Activated CD8-positive, alpha-beta T cell treated with anti-CD3 and anti-CD28 coated beads for 36 hours (primary cell): ENCODE measurements at places on chromosomes 6 and 20.

DNA sequence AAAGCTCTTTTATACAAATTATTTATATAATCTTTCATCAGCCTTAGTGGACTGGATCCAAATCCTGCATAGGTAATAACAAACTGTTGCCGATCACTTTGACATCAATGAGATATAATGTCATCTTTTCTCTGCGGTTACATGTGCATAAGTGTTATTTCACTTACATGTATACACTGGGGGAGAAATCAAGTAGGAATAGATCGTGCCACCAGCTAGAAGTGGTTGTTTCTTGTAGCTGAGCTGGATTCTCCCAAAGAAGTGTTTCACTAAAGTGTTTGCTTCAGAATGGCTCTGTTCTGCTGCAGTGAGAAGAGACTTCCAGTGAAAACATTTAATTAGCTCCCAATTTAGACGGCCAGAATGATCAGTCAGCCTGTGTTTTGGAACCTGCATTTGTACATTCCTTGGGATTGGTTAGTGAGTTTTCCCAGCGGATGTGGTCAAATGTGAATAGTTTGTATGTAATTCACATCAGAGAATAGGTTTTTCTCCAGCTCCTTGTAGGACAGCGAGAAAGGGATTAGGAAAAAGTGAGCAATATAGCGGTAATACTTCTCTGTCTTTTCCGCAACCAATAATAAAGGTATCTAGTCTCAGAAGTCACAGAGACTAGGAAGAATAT is 163.1 kb upstream of the CCN2 start:
- DNase-seq: no peak

- DNase-seq: no peak
Measured at GRCh38 chr6:71134929-71135642, 153.5 kb upstream of the OGFRL1 start.

DNA sequence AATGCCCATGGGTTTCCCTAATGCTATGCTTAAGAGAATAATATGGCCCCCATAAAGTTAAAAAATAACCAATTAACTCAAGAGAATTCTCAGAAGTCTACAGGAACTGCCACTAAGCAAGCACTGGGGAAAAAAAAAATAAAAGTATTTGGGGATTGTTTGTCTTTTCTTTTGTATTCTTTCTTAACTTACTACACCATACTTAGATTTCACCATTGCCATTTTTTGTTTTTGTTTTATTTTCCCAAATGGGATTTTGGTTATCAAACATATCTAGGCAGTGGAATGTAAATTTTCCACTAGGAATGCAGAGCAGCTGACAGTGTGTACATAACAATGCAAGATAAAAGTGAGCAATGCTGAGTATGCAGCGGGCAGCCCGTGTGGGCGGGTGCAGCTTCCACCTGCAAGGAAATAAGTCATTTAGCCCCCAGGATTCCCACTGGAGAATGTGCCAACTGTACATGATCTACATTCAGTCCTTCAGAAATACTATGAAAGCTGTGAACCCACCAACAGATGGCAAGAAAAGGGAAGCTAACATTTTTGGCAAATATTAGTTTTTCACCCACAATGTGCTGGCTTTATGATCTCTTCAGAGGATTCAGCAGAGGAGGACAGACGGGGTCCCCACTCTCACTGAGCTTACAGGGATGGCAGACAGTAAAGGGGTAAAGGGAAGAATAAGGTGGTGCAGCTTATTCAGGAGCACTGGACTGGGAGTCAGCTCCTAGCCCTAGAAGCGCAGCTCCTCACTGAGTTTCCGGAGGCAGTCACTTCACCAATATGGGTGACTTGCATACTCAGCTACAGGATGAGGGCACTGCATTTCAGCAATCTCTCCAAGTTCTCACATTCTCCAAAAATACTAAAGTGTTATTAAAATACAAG is 44.4 kb downstream of the DCDC2 start:
- DNase-seq: no peak

DNA sequence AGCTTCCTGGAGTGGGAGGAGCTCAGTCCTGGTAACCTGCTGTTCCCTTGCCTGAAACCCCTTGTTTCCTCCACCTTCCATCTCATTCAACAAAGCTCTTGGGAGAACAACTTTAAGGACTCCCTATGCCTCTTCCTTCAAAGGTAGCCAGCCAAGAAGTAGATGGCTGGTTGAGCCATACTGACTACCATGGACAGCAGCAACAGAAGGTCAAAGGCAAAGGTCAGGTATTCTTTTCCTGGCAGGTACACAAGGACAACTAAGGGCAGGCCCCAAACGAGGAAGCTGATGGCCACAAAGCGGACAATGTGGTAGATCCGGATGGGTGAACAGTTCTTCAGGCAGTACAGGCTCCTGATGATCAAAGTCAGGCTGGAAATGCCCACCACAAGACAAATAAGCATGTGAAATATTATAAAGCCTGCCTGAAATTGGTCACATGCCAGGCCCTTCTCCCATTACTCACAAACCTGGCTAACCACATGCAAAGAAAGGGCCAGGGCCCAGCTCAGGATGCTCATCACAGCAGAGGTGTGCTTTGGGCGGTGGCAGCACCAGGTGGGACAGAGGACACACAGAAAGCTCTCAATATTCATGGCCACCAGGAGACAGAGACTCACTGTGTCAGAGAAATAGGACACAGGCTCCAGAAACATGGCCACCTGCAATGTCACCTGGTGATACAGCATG is 21.7 kb downstream of the UBD start:
- no peak for DNase-seq

GRCh38 chr6:105573138-105573537 is 170.3 kb upstream of the PREP start:
- DNase-seq: no peak

GRCh38 chr6:111866857-111867256 is 6.4 kb downstream of the FYN start:
- no peak for DNase-seq

DNA sequence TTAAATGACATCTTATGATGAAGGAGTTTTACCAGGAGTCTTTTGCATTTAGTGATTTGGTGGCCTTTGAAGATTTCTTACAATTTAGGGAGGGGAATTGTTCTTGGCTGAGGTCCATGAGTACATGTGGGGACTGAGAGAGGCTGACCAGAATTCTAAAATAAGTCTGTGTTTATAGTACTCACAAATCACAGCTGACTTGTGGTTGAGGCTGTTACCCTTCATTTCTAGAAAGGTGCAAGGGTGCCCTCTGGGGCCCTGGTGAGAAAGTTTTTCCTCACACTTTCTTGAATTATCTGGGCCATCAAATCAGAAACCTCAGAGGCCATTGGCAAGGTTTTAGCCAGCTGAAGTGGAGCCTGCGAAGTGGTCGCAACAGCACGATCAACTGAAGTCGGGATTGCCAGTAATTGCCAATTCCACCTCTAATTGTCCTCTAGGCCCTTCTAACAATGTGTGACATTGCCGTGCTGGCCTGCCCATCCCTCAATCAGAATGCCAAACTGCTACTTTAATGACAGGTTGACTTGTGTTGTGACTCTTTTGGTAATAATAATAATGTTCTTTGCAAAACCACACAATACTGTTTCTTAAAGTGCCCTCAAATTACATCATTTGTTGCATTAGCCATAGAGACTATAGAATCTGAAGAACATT is 221.6 kb downstream of the OGFRL1 start:
- DNase-seq: peak; percentile 3

- no peak for DNase-seq
Measured at GRCh38 chr6:42366999-42367352, 84.8 kb downstream of the TRERF1 start.

DNA sequence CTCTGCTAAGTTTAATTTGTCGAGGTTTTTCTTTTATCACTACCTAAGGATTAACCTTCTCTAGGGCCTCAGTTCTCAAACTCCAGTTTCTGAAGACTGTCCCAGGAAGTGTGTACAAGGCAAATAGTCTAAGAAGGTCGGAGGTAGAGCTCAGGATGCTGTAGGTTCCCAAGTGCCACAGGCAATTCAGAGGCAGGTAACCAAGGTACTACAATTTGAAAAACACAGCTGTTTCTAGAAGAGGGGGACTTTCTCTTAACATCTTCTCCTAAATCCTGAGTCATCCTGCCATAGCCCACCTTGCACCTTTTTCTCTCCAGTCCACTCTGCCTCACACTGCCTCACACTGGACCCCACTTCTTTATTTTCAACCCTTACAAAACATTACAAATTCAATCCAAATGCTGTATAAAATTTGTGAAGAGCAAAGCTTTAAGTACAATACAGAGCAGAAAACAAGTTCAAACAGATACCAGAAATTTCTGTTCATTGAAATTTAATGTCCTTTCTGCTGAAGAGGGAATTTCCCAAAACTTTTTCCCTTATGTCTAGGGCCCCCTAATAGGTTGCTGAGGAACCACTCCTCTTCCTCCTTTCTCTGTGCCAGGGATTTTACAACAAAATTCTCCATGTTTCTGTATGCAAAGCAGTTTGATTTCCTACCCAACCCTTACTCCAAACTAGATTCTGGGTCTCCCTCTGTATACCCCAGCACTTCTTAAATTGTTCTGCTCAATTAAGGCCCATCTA is 43.0 kb downstream of the FRK start:
- no peak for DNase-seq

- no peak for DNase-seq
Measured at GRCh38 chr6:110652520-110652919, 162.7 kb downstream of the CDK19 start.

DNA sequence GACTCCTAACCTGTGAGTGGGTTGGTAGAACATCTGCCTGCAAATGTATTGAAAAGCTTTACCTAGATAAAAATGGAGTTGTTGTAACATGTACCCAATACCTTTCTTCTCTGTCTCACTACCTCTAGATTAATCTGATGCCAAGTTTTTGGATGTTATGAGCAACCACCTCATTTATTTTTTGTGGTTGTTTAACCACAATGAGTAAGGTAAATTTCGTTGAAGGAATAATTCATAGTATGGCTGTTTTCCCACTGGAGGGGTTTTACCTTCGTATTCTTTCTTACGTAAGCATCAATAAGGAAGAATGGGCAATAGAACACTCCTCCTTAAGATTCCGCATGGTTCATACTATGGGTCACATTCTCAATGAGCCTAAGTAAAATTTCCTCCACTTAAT is 165.4 kb downstream of the CDH26 start:
- no peak for DNase-seq

DNA sequence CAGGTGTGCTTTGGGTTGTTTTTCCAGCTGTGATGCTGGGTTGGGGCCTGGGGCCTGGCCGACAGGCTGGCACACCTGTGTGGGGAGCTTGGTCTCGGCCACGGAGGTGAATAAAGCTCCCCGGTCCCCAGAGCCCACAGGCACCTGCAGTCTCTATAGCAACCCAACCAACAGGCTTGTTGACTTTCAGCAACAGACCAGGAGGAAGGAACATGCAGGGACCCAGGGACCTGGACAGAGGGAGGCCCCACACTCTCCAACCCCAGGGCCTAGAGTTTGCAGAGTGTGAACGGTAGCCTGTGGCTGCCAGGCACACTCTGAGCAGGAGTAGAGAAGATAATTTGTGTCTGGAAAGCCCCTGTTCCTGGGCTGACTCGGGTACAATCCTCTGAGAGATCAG is 14.6 kb upstream of the SYNJ2 start:
- DNase-seq: no peak
